Heart left ventricle (tissue), 16 donors: ENCODE measurements at places on chromosomes 2 and 18. TPM values are rescaled to one million over a fixed set of nuclear protein-coding genes. Genes with fewer than 3 reads are reported as not detected.

Gene FEV
- not detected for total RNA-seq

GRCh38 chr2:34474646-34475045, 875.5 kb upstream of the FAM98A start:
- no peak overlapping the region for H3K4me3 ChIP-seq
- H3K36me3 ChIP-seq, result no peaks in the 10 kb centered on the region
- no peaks in the 10 kb centered on the region for H3K4me1 ChIP-seq
- no peaks in the 10 kb centered on the region for H3K27me3 ChIP-seq
- no peak for DNase-seq

DNA sequence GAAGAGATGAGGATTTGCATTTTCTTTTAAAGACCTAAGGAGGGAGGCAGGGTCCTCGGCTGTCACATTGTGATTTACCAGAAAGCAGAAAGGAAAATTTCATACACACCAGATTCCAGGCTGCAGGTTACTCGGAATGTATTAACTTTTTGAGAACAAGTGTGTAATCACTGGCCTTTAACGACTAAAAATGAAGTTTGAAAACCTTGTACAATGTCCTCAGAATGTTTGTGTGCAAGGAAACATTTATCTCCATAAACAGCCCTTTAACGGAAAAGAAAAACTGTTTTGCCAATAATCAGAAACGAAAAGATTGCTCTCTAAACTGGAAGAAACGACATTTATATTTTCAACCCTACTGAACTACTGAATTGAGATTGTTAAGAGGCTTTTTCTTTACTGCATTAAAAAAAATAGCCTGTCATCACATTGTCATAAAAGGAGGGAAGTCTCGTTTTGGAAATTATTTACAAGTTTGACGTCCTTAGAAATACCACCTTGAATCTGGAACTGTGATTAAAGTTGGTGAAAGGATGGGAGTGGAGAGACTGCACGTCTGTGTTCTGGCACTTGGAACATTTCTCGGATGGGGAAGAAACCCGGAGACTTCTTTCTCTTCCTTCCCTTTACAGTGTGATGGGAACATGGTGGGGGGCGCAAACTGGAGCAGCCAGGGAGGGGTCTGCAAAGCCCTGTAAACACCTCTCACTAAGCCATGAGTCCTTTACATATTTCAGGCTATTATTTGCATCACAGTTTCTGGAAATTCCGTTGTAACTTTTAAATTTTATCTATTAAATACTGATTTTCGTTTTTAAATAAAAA, 134.1 kb upstream of the SIX3 start:
- DNase-seq, result no peak
- no peak overlapping the region for H3K4me3 ChIP-seq
- peaks cover 5% of the 10 kb centered on the region for H3K4me1 ChIP-seq
- H3K27ac ChIP-seq, result no peak overlapping the region

DNA sequence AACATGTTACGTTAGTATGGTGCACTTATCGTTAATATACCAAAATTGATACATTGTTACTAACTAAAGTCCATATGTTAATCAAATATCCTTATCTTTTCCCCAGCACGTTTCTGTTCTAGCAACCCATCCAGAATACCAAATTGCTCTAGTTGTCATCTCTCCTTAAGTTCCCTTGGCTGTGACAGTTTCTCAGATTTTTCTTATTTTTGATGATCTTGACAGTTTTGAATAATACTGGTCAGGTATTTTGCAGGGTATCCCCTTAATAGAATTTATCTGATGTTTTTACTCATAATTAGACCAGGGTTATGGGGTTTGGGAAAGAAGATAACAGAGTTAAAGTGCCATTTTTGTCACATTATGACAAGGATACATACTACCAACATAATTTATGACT, 47.8 kb downstream of the TFPI start:
- no peak overlapping the region for H3K27ac ChIP-seq
- no peaks in the 10 kb centered on the region for H3K4me1 ChIP-seq
- H3K36me3 ChIP-seq, result no peaks in the 10 kb centered on the region
- no peak overlapping the region for H3K4me3 ChIP-seq

Gene CSRNP3
- total RNA-seq, result 5.5 TPM

Gene MCEE
- total RNA-seq, result 36.8 TPM

Gene POTEJ
- 0.10 TPM for total RNA-seq

DNA sequence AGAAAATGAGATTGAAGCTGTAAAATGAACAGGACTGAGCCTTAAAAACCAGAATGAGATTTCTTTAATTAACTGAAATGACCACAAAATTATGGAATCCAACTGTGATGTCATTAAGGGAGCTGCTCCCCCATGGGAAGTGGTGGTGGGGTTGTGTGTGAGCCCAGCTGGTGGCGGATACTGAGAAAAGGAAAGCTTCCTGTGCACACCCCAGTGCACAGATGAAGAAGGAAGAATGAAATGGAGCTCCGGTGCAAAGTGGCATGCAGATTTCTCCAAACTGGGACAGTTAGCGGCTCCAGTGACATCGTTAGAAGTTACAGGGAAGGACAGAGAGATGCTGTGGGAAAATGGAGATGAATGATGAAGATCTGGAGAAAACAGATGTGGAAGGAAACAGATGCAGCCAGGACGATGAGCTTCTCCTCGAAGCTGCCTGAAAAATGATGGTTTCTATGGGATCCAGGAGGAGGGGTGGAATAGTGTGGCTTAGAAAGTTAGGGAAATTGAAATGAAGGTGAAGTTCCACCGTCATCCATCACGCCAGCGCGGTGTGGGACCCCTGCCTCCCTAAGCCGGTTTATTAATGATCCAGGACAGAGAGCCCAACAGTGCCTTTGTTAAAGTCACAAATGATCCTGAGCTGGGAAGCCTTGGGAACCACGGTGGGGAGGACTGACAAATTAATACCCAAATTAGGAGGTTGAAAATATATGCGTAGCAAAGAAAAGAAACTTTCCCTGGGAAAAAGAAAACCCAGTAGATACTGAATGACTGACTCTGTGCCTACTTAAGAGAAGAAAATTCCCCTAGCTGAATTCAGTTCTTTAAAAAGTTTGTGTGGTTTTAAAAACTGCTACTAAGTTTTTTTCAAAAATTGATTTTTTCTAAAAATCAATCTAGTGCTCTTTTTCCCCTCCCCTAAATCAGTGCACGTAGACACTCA, 77.2 kb downstream of the TSN start:
- no peaks in the 10 kb centered on the region for H3K36me3 ChIP-seq
- no peak for DNase-seq
- peak overlapping the region; percentile 44 for H3K27ac ChIP-seq
- no peak overlapping the region for H3K4me3 ChIP-seq

- no peak overlapping the region for H3K27ac ChIP-seq
- no peak for DNase-seq
- H3K27me3 ChIP-seq, result no peaks in the 10 kb centered on the region
These were observed 442.6 kb upstream of the LRATD1 start for GRCh38 chr2:14189929-14190328.

DNA sequence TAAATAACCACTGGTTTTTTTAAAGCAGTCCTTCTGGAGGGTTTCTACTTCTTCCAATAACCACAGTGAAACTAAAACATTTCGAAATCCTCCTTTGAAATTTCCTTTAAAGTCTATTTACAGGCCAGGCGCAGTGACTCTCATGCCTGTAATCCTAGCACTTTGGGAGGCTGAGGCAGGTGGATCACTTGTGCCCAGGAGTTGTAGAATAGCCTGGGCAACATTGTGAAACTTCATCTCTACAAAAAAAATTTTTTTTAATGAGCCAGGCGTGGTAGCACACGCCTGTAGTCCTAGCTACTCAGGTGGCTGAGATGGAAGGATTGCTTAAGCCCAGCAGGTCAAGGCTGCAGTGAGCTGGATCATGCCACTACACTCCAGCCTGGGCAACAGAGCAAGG, 15.2 kb downstream of the KIDINS220 start:
- DNase-seq, result no peak
- H3K27me3 ChIP-seq, result no peaks in the 10 kb centered on the region
- H3K36me3 ChIP-seq, result peaks cover 44% of the 10 kb centered on the region
- H3K4me3 ChIP-seq, result no peak overlapping the region
- H3K27ac ChIP-seq, result peak overlapping the region; percentile 71

Gene LOXL3
- 8.7 TPM for total RNA-seq

DNA sequence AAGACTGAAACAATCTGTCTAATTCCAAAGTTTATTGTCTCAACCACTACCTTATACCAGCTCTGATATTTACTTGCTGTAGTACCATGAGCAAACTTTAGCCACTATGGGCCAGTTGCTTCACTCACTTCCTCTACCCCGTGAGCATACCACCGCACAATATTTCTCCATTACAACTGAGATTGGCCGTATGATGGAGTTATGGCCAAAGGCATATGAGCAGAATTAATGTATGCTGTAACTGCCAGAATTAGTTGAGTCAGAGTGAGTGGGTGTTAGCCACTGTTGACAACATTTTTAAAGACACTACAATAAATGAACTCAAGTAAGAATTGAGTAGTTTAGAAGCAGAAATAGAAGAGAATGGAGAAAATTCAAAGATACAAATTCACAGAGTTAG, 69.7 kb downstream of the LRATD1 start:
- no peaks in the 10 kb centered on the region for H3K4me1 ChIP-seq
- no peak overlapping the region for H3K4me3 ChIP-seq
- H3K27ac ChIP-seq, result no peak overlapping the region
- H3K36me3 ChIP-seq, result no peaks in the 10 kb centered on the region
- no peak for DNase-seq

DNA sequence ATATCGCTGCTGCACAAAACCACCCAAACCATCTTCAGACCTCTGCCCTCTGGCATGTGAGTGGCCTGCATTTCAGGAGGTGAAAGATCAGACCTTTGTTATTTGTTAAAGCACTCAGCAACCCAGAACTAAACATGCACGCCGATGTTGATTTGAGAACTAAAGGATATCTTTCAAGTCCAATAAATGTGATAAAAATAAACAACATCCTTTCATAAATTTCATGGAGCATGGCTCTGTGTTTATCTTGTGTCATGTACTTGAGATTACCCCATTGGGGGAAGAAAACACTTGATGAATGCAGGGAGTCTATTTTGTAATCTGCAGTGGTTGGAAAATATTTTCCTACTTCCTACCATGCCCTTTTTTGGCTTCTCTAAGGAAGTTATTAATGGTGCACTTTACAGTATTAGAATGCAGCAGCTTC, 70.8 kb upstream of the GATA6 start:
- no peaks in the 10 kb centered on the region for H3K4me1 ChIP-seq
- H3K27me3 ChIP-seq, result no peaks in the 10 kb centered on the region
- no peak overlapping the region for H3K27ac ChIP-seq
- H3K36me3 ChIP-seq, result no peaks in the 10 kb centered on the region
- no peak overlapping the region for H3K4me3 ChIP-seq
- no peak for DNase-seq

GRCh38 chr2:239291475-239292350, 109.1 kb downstream of the HDAC4 start:
- H3K4me3 ChIP-seq, result no peak overlapping the region
- H3K36me3 ChIP-seq, result no peaks in the 10 kb centered on the region
- no peak for DNase-seq
- H3K27me3 ChIP-seq, result no peaks in the 10 kb centered on the region
- peak overlapping the region; percentile 64 for H3K27ac ChIP-seq
- H3K4me1 ChIP-seq, result peaks cover 36% of the 10 kb centered on the region

DNA sequence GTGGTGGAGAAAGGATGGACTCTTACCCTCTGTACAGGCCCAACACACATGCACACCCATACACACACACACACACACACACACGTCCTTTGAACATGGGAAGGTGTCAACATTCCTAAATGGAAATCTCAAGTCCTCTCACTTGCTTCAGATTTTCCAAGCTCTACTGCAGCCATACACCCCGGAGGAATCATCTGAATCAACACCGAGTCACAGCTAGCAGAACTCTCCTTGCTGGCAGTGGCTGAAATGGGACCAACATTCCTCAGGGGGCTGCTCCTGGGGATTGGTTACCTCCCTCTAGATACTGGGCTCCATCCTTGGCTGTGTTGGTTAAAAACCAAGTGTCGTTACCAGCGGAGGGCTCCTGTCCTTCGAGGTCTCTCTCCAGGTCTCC, 112.7 kb downstream of the BCL11A start:
- no peak overlapping the region for H3K27ac ChIP-seq
- no peaks in the 10 kb centered on the region for H3K4me1 ChIP-seq
- no peak for DNase-seq
- H3K4me3 ChIP-seq, result no peak overlapping the region
- H3K36me3 ChIP-seq, result no peaks in the 10 kb centered on the region

Gene GALNT14
- not detected for total RNA-seq

DNA sequence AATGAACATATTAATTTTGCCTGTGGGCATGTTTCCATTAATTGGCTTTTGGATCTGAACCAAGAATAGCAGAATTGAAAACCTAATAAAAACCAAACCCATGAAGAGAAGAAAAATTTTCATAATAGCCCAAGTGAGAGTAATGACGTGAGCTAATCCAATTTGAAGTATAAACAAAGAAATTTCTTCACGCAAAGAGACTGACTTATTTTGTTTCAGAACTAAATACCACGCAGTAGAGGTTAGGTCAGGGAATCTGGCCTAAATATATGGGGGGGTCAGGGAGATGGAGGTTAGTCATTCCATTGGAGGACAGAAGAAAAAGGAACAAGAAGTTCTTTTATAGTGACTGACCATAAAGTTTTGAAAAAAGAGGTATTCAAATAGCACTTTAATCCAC, 94.1 kb upstream of the CYP1B1 start:
- no peak overlapping the region for H3K27ac ChIP-seq
- H3K4me3 ChIP-seq, result no peak overlapping the region
- H3K27me3 ChIP-seq, result no peaks in the 10 kb centered on the region
- DNase-seq, result no peak

DNA sequence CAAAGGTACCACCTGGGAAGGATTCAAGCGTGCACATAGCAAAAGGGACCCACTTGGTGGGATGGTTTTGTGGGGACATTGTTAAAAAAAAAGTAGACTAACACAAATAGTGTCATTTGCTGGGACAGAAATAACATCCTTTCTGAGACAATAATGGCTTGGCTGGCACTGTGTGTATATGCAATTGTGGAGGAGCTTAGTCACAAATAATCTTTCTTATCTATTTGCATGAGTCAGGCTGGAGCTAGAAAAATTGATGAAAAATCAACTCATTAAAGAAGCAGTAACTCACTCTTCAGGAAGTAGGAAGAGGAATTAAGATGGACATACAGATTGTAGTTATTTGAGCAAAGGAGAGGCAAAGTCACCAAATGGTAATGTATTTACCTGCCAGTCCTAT, 29.5 kb upstream of the ITGB6 start:
- H3K36me3 ChIP-seq, result no peaks in the 10 kb centered on the region
- H3K27ac ChIP-seq, result no peak overlapping the region
- no peaks in the 10 kb centered on the region for H3K27me3 ChIP-seq
- H3K4me1 ChIP-seq, result peaks cover 20% of the 10 kb centered on the region

GRCh38 chr2:207969249-207969648, 56.1 kb downstream of the PLEKHM3 start:
- no peak overlapping the region for H3K27ac ChIP-seq
- H3K4me3 ChIP-seq, result no peak overlapping the region
- no peak for DNase-seq
